ENCODE measurements at places on chromosomes 2 and 18.

- no peak for DNase-seq
These were observed 227.7 kb downstream of the RND3 start for GRCh38 chr2:150259746-150260145.

DNA sequence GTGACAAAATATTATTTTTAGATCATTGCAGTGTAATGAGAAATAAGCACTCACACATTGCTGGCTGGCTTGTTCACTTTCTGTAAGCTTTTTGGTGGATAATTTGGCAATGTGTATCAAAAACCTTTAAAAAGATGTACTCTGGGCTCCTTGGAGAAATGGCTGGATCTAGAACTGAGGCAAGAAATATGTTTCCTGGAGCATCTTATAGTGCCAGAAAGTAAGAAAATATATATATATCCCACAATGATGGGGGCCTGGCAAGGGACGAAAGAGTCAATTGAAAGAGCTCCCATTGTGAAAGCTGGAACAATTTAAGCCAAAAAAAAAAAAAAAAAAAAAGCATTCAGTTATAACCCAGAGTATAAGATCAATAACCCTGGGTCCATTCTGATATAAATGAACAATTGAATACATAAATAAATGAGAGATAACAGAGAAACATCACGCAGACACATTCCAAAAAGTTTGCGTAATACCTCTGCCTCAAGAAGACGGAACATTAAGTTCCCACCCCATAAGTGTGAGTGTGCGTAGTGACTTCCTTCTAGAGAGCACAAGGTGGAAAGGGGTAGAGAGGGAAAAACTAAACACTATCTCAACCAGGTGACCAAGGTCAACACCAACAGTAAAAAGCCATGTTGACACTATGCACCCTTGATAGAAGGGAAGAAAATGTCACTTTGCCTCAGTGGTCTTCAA is 77.5 kb downstream of the BIN1 start:
- no peak for DNase-seq

GRCh38 chr18:69638056-69638455 is 237.4 kb downstream of the DOK6 start:
- no peak for DNase-seq

DNA sequence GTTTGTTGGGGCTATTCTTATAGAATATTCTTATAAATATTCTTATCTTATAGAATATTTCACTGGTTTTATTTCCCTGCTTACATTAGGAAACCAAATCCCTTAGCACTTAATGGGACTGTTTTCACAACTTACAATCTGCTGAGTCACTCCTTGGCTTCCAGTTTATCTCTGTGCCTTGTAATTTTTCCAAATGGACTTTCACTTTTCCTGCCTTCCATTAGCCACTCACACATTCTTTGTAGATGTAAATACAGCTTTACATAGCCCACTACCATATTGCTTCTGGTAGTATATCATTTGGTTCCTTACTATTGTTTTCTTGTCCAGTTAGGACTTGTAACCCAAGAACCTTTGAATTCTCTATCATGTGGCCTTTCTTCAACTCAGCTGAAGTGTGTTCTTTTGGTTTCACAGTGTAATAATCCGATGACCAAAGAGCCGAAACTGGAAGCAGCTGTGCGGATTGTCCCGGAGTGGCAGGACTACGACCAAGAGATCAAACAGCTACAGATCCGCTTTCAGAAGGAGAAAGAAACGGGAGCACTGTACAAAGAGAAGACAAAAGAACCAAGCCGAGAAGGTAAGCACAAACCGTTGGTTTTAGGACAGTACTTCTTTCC is 96.1 kb downstream of the UGGT1 start:
- DNase-seq = no peak

DNA sequence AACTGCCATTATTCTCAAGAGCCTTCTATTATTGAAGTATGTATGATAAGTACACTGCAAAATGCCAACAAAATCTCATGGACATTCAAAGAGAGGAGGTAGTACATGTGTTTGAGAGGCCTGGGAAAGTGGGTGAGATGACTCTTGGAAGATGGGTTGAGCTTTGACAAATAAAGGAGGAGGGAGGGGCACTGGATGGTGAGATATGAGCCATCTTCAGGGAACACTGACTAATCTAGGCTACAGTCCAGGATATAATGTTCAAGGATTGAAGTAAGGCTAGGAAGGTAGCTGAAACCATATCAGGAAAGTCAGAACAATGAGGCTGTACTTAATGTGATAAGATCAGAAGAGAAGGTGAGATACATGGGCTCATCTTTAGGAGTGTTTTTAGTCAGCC is 559.7 kb downstream of the ZEB2 start:
- DNase-seq = no peak

DNA sequence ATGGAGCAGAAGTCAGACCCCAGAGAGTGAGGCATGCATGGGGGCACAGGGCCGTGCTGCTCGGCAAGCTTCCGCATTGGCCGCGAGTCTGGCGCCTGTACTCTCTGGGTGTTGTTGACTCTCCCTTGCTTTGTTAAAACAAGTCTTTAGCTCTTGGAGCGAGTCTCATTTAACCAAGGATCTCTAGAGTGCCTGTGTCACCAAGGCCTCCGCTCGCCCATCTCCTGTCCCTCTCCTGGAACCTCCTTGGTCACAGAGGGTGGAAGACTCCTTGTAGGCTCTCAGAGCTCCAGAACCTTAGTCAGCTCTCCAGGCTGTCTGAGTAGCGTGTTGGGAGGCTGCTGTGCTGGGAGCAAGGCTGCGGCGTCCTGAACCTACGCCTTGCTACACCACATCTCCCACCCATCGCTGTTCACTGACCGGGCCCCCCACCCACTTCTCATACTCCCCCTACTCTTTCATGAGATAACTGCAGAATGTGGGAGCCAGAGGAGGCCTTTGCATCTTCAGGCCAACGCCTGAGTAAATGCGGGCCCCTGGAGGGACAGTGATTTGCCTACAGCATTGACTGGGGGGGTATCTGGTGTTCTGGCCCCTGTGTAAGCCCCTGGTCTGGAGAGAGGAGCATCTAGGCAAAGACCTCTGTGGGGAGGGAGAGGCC is 66.1 kb downstream of the CIB4 start:
- DNase-seq = no peak

- DNase-seq = no peak
These were observed 143.4 kb downstream of the TRIM43 start for GRCh38 chr2:95734976-95735890.

- DNase-seq = no peak
These were observed 310.4 kb upstream of the VWC2L start for GRCh38 chr2:214100488-214100887.

- DNase-seq = no peak
These were observed 56.2 kb downstream of the COBLL1 start for GRCh38 chr2:164785457-164785856.

- DNase-seq = no peak
These were observed 328.5 kb downstream of the FIGN start for GRCh38 chr2:163407296-163407695.

DNA sequence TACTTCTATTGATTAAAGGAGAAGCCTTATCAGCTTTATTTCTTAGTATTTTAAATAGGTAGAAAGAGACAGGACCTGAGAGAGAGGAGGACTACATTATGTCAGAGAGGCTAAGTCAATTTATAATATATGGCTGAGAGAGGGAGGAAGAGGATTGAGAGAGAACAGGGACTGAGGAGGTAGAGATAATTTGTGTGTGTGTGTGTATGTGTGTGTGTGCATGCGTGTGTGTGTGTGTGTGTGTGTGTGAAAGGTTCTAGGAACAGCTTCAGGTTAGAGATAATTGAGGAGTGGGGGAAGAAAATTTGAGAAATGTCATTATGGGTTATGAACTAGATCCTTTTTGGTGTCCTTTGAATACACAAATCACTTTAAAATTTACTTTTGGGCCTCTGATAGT is 15.2 kb downstream of the DOK1 start:
- DNase-seq = no peak

DNA sequence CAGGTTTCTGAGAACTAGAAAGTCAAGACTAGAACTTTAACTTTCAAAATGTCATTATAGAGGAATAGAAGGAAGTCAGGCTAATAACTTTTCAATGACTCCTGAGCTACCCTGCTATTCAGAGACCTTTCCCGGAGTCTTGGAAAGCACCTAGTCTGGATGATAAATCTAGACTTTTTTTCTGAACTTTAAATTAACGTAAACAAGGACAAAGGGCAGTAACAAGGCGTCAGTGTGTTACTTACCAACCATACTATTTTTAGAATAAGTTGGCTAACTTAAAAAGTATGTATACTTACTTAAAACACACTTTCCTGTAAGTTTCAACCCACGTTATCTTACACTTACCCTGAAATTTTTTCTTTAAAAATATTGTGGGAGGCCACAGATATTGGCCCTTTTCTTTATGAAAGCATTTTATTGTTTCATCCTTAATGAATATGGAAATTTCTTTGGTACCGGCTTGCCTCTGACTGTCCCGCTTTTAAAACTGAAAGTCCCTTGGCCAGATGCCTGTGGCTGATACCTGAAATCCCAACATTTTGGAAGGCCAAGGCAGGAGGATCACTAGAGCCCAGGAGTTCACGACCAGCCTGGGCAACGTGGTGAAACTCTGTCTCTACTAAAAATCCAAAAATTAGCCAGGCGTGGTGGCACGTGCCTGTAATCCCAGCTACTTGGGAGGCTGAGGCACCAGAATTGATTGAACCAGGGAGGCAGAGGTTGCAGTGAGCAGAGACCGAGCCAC is 9.7 kb downstream of the PMAIP1 start:
- no peak for DNase-seq

- DNase-seq = no peak
These were observed 135.2 kb downstream of the RNF144A start for GRCh38 chr2:7052404-7052803.
